Stimulated activated CD8-positive, alpha-beta memory T cell treated with anti-CD3 and anti-CD28 coated beads, Interleukin-7, amount 100 ng/mL, for 1 hour (primary cell): ENCODE measurements at places on chromosomes 4 and X.

GRCh38 chr4:46931981-46932380 lies 22.9 kb upstream of the COX7B2 start:
- DNase-seq, result no peak

DNA sequence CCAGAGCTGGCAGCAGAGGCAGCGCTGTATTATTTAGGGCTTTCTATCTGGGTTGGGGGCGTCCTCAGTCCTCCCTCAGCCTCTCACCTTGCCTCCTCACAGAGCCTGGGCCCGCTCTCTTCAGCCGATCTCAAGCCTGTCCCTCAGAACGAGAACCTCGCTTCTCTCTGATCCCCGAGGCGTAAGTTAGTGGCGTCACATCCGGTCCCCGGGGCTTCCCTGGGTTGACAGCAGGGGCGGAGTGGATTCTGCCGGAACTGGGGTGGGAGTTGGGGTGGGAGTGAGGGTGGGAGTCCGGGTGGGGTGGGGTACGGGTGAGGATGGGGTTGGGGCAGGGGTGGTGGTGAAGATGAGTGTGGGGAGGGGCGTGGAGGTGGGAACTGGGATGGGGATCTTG lies at the start of gene MAGEA10:
TSS of gene MAGEA10 (minus strand) at position 190 of the 397 bp plus-strand sequence. CDS start 2,957 bp downstream, outside the sequence.
- no peak for DNase-seq

GRCh38 chr4:26174027-26174426 lies 146.8 kb upstream of the RBPJ start:
- no peak for DNase-seq

DNA sequence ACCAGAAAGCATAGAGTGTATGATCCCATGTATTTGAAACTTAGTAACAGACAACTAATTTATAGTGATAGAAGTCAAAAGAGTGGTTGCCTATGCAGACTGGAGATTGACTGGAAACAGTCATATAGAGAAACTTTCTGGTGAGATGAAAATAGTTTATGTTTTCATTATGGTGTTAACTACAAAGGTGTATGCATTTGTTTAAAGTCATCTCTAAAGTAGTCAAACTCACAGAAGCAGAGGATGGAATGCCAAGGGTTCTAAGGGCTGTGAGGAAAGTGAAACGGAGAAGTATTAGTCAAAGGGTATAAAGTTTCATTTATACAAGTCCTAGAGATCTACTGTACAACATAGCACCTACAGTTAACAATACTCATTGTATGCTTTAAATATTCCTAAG lies 45.8 kb downstream of the ENOX2 start:
- no peak for DNase-seq
